GM03348 (cell line): ENCODE measurements at places on chromosomes 13 and 19.
A peak's percentile ranks its signal among the peaks of the same experiment; 100 is the strongest.

- no peak for DNase-seq
Measured at GRCh38 chr13:112854321-112854720, 114.7 kb upstream of the MCF2L start.

DNA sequence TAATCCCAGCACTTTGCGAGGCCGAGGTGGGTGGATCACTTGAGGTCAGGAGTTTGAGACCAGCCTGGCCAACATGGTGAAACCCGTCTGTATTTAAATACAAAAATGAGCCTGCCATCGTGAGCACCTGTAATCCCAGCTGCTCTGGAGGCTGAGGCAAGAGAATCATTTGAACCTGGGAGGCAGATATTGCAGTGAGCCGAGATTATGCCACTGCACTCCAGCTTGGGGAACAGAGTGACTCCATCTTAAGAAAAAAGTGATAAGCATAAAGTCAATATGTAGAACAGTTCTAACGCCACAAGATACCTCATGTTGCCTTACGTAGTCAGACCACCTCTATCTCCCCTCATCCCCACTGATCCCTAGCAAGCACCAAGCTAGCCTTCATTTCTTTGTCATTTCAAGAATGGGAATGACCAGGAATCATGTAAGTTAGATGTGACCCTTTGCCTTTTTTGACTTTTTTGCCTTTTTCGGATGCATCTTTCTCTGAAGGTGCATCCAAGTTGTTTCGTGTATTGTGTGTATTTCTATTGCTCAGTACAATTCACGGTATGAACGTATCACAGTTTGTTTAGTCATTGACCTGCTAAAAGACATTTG is 6.4 kb downstream of the RPL21 start:
- no peak for DNase-seq

DNA sequence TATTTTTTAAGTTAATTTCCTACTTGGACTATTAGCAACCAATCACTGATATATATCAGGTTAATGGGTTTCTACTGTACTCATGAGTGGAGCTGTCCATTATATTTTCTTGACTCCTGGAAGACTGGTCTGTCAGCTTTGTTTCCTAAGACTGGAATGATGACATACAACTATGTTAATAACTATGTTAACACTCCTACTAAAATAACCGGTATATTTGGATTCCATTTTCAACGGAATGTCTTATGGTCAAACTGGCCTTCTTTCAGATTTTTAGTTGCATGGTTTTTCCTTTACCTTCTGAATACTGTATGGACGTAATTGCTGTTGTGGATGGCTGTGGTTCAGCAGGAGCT is 45.8 kb upstream of the GPI start:
- DNase-seq: no peak

DNA sequence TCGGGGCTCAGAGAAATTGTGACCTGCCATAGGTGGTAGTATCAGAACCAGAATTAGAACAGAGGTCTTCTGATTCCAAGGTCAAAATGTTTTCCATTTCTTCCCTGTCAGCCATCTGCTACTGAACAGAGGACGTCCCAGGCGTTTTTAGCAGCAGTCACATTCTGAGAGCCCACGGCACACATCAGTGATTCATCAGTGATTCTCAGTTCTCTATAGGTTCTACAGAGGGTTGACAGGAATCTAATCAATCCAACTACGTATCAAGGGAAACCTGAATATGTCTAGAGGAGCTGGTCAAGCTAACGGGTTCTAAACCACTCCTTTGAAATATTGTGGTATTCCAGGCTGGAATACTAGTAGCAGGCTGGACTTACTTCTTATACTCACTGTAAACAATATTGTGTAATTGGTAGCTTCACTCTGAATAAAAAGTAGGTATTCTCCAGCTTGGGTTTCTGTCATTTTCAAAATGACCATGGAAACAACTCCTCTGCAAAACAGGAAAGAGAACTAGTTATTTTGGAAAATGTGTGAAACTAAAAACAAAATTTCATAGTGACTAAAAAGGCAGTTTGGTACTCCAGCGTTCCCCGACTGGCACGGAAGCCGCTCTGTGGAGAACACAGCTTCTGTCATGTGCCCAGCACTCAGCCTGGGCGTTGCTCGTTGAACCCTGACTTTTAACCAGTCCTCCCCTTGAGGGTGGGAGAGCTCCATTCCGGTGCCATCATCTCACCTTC is 43.2 kb downstream of the FLT3 start:
- no peak for DNase-seq

- peak; percentile 43 for DNase-seq
Measured at GRCh38 chr19:29636553-29637360, 28.5 kb upstream of the PLEKHF1 start.

GRCh38 chr19:15379083-15379998 is at the start of gene AKAP8:
Gene AKAP8, minus strand, starts transcription at chr19:15379787. Its CDS starts 56 bp downstream, at chr19:15379731.
- DNase-seq: peak; percentile 100

DNA sequence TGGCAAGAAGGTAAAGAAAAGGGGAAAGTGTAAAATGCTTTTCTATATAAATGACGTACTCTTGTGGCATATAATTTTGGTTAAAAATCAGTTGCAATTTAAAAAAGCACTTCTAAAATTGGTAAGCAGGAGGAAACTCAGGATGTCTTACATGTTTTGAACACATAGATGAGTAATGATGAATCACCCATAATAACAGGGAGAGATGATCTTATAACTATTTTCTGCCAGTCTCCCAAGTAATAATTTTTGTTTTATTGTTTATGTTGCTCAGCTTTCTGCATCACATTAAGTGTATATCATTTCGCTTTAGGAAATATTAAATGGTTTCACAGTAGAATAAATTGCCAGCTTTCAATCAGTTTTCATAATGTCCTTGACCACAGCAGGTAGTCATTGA is 1430.7 kb upstream of the PCDH20 start:
- DNase-seq: no peak

DNA sequence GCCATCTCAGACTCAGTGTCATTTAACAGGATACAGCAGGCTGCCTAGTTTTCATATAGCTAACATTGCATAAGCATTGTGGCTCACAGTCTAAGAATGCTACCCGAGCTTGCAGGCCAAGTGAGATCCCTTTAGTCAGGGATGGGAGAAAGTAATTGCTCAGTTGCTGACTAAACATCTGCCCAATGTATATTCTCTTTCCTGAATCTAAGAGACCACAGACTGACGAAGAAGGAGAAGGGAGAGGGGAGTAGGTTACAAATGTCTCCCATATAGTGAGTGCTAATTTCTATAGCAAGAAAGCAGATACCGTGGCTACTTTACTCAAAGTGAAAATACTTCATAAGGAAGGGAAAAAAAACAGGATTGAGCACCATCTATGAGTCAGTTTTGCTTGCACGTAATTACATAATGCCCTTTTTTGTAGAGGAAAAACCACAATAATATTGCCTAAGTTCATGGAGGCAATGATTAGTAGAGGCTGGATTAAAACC is 453.9 kb downstream of the COG6 start:
- DNase-seq: peak; percentile 84

GRCh38 chr19:23285948-23286347 is 35.8 kb upstream of the ZNF724 start:
- DNase-seq: no peak

- no peak for DNase-seq
Measured at GRCh38 chr13:111881700-111882099, 185.2 kb upstream of the SOX1 start.

- no peak for DNase-seq
Measured at GRCh38 chr19:21434516-21434915, 37.6 kb downstream of the ZNF493 start.

DNA sequence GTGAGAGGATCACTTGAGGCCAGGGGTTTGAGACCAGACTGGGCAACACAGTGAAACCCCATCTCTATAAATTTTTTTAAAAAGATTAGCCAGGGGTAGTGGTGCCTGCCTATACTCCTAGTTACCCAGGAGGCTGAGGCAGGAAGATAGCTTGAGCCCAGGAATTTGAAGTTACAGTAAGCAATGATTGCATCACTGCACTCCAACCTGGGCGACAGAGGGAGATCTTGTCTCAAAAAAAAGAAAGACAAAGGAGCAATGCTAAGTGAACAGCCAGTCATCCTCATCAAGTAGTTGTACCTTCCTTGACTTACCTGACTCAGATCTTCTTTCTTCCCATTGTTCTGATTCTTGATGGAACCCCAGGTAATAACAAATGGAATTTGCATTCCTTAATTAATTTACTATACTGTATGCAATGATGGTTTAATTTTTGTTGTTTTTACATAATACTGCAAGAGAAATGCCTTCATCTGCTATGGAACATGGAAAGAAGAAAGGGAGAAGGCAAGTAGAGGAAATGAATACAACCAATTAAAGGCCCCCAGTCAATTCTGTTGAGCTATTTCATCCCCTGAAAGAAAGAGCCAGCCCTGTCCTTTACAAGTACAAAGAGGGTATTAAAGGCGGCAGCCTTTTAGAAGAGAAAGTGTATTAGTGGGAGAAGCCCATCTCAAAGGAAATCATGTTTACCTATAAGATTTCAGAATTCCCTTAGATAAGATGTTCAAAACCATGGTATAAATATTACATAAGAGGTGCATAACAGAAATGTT is 316.7 kb downstream of the DIAPH3 start:
- no peak for DNase-seq

DNA sequence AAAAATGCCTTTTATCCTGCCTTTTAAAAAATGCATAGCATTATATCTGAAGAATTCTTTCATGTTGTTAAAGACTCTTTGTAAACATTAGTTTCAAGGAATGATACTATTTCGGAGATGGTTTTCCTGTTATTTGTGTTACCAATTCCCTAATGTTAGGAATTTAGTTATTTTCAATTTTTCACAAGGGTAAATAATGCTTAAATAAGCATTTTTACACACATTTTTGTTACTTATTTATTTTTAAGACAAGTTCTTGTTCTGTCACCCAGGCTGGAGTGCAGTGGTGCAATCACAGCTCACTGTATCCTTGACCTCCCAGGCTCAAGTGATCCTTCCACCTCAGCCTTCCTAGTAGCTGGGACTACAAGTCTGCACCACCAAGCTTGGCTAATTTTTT is 49.0 kb downstream of the RGCC start:
- no peak for DNase-seq

DNA sequence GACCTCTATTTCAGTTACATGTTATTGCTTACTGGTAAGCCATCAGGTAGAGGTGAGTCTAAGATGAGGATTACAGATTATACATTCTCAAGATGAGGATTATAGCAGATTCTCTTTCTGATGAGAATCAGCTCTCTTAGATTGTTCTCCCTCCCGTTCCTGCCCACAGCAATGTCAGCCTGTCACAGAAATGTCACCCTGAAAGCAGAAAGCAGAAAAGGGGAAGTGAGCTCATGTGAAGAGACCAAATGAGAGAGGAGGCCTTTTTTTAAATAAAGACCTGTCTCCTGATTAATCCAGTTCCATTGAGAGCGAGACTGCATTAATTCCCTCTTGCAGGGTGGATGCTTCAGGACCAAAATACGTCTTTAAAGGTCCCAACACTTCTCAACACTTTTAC is 445.6 kb downstream of the KCTD12 start:
- no peak for DNase-seq

- no peak for DNase-seq
Measured at GRCh38 chr13:24631922-24632321, 48.3 kb upstream of the ATP12A start.

- DNase-seq: peak; percentile 35
Measured at GRCh38 chr19:2507109-2507508, 31.2 kb downstream of the GADD45B start.

DNA sequence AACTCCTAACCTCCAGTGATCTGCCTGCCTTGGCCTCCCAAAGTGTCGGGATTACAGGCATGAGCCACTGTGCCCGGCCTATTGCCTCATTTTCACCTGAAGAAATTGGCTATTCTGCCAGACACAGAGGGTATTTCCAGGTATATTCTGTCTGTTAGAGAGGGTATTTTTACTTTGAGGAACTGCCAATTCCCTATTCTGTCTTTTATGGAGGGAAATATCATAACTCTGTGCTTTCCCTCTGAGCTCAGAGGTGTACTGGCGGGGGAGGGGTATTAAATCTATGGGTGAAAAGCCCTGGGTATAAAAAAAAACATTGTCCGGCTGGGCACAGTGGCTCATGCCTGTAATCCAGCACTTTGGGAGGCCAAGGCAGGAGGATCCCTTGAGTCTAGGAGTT is 24.8 kb downstream of the TSKS start:
- DNase-seq: no peak

GRCh38 chr19:31127134-31127967 is 221.9 kb downstream of the TSHZ3 start:
- peak; percentile 90 for DNase-seq

DNA sequence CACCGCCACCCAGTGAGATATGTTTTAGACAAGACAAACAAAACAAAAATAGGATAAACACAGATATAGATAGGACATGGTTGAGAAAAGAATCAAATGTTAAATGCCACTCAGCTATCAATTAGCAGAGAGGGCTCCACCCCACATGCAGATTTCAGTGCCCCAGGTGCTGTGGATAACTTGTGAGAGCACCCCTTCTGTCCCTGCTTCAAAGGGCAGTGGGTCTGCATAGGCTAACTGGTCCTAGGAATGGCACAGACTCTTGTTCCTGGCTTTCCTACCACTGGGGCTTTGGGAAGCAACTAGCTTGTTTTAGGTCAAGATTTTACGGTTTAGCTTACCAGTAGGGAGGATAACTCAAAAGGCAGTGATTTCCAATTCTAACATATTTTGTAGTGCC is 460.3 kb downstream of the TSHZ3 start:
- DNase-seq: no peak

GRCh38 chr13:25943081-25943480 is 108.7 kb downstream of the SHISA2 start:
- no peak for DNase-seq

DNA sequence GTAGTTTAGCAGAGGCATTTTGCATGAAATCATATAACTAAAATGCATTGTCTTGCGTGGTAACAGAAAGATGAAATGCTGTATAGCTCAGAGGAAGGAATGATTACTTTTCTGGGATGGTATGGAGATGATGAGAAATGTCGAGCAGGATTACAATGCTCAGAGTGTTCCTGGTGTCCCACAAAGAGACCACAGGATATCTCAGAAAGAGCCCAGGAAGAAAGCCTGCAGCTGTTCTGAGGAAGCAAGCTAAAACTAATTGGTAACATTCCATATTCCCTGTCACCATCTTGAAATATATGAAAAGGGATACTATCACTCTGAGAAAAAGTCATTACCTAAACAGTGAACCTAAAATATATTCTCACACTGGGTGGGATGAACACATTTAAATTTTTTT is 233.1 kb downstream of the POU4F1 start:
- no peak for DNase-seq

GRCh38 chr19:47421844-47422395 is 2.6 kb upstream of the MEIS3 start:
- no peak for DNase-seq

DNA sequence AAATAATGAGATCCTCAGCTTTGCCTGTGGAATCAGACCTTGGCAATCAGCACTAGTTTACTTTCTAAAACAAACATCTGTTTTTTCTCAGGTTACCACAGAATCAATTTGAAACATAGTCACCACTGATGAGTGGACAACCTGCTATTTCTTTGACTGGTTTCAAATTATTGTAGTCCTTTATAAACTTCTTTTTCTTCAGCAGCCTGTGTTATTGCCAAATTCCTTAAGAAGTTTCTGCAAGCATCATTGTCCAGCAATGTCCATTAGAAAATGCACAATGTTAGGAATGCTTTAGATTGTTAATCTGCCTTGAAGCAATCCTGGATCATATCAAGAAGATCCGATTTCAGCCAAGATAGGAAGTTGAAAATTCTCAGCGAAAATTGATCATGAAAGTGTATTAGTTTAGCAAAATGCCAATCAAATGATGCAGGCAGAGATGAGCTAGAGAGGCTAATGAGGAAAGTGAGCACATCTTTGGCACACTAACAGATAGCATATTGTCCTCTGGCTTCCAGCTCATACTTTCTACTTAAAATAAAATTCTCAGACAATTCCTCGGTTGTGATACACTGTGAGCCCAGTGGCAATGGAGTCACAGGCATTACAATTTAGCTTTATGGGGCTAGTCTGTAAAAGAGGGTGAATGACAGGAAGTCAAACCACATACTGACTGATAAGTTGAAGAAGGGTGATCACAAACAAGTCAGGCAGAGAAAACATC is 270.6 kb downstream of the SLITRK6 start:
- DNase-seq: peak; percentile 12
